ENCODE measurements at places on chromosomes 4 and X.

DNA sequence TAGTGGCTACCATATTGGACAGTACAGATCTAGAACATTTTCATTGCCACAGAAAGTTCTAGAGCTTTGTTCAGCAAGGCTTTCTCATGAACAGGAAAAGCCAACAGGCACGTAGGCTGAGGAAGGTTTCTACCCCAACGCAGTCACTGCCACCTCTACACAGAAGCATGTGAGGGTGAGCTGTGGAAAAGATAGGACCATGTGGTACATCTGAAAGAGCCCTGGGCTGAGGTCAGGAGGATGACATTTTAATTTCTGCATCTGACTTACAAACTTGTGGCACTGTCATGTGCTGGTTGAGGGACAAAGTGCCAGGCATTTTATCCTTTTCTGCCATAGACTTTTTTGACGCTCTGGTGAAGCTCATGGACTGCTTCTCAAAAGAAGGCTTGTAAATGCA lies 454.2 kb downstream of the BCOR start:
- no peak for DNase-seq

DNA sequence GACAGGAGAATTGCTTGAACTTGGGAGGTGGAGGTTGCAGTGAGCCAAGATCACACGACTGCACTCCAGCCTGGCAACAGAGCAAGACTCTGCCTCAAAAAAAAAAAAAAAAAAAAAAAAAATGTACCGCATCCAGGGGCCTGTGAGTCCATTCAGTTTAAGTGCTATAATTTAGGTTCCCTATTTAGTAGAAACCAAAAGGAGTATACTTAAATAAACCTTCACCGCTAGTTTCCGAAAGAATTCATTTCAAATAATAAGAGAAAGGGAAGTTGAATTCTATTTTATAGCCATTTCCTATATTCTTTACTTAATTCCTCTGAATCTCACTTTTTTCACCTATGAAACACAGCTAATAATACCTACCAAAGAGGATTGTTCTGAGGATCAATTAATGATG lies 20.8 kb upstream of the LRBA start:
- no peak for DNase-seq

DNA sequence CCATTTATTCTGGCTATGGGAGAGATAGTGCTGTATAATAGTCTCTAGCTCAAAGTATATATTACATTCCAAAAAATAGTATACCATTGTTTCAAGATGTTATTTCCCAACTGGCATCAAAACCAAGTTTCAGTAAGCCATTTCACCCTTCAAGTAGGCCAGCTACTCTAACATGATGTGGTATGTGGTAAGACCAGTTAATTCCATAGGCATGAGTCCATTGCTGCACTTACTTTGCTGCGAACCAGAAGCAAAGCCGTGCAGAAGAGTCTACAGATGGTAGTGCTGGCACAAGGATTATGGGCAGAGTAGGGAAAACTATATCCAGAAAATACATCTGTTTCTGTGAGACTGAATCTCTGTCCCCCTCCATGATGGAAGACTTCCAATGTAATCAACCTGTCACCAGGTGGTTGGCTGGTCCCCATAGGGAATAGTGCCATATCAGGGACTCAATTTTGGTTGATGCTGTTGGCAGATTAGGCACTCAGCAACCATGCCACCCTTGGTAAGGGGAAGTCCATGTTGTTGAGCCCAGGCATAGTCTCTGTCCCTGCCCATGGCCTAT lies 49.8 kb upstream of the HSD17B10 start:
- DNase-seq = no peak

DNA sequence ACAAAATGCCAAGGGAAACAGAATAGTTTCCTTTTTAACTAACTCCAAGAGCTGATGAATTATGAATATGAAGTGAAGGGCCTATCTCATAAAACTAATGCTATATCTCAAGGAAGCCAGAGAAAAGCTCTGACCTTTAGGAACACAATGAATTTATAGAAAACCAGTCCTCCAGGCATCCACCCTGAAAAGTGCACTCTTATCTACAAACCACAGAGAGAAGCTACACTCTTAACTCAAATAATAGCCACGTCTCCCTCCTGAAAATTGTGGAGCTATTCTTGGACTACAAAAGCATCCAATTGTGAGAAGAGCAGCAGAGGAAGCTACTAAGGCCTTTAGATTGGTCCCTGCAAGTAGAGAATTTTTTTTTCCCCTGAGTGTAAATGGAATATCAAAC lies 253.9 kb downstream of the IL15 start:
- DNase-seq = no peak
